ENCODE measurements at places on chromosomes 5 and 9.

GRCh38 chr5:42090162-42090561 lies 165.1 kb downstream of the FBXO4 start:
- no peak for DNase-seq

- DNase-seq = no peak
Measured at GRCh38 chr5:95241161-95241560, 43.7 kb downstream of the MCTP1 start.

GRCh38 chr5:102545175-102545574 lies 46.4 kb upstream of the SLCO6A1 start:
- no peak for DNase-seq

DNA sequence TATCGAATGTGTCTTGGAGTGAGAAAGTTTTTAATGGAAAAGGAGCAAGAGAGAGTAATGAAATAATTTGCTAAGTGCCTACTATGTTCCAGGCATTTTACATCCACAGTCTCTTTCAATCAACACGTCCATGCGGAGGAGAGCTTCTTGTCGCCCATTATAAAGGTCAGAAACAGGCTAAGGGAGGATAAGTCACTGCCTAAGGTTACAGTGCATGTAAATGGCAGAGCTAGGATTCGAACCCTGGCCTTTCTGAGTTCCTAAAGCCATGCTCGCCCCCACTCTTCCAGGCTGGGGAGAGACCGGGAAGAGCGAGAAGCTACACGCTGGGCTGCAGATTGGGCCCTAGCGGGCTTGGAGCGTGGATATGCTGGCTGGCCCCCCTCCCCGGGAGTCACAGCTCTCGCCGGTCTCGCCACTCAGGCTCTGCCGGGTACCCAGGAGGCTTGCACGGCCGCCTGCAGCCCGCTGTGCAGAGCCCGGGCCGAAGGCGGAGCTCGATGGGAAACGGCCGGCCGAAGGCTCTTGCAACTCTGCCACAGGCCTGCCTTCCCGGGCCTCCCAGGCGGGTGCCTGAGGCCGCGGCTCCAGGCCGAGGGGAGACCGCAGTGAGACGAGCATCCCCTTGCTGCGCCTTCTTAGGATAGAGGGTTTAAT lies 775 bp upstream of the LHX2 start:
- DNase-seq = no peak

DNA sequence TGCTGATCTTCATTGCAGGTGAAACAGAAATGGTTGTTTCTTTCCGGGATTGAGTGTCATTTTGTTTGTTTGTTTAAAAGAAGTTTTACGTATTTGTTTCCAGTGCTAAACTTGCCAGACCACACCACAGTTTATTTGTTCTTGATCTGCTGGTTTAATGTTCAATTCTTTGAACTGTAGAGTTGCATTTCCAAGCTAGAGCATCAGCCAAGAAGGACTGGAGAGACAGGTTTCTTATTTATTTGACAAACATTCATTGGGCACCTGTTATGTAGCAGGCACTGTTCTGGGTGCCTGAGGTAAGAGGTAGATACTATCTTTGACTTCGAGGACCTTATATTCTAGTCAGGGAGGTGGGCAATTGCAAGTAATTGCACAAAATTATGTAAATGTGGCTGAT lies 45.0 kb downstream of the MCCC2 start:
- no peak for DNase-seq

- no peak for DNase-seq
Measured at GRCh38 chr9:33192493-33193255, 25.5 kb upstream of the B4GALT1 start.

DNA sequence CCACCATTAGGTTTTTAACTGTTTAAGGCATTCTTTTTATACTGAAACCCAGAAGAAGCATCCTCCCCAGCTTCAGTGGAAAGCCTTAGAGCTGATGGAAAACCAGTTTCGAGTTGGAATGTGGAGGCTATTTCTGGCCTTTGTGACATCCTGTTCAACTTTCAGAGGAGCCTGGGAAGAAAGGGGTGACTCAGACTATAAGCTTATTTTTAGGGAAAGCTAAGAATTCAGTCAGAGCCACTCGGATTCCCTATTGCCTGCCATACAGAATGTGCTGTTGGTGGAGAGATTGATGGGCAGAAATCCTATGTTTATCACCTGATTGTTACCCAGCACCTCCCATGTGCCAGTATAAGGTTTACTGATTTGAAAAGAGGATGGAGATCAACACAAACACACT lies 19.8 kb downstream of the PALM2AKAP2 start:
- no peak for DNase-seq

DNA sequence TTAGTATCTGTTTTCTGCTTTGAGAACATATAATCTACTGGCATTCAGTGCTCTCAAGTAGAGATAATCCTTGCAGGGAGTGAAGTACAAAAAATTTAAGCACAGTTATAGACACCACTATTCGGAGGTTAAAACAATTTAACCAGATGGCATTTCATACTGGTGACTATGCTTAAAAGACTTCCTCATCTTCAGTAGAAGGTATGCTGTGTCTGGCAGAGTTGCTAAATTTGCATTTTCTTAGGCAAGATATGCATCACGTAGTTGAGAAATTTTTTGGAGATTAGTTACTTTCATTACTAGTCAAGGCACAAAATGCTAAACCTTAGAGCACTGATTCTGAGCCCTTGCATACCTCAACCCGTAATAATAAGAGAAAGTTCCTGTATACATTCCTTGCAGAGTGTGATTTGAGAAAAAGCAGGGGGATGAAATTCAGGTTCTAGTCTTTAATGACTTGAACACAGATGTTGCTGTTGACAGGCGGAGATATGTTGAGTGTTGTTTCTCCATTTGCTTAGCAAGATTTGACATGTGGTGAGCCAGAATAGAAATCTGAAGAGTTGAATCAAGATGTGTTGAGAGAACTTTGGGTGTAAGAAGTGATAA lies 70.8 kb upstream of the STARD4 start:
- no peak for DNase-seq

DNA sequence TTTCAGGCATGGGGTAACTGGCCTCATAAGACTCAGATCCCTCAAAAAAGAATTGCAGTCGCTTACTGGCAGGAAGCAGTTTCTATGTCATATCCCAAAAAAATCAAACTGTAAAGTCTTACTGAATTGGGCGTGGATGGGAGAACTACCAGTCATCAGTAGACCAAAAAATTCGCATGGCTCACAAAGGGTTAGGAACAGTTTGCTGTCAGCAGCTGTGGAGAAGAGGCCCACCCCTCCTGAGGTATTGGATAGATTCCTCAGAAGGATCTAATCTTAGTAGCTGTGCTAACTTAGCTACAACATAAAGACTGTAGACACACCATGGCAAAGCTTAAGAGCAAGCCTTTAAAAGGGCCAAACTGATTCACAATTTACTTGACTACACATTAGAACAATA lies 478.3 kb upstream of the FTMT start:
- no peak for DNase-seq

DNA sequence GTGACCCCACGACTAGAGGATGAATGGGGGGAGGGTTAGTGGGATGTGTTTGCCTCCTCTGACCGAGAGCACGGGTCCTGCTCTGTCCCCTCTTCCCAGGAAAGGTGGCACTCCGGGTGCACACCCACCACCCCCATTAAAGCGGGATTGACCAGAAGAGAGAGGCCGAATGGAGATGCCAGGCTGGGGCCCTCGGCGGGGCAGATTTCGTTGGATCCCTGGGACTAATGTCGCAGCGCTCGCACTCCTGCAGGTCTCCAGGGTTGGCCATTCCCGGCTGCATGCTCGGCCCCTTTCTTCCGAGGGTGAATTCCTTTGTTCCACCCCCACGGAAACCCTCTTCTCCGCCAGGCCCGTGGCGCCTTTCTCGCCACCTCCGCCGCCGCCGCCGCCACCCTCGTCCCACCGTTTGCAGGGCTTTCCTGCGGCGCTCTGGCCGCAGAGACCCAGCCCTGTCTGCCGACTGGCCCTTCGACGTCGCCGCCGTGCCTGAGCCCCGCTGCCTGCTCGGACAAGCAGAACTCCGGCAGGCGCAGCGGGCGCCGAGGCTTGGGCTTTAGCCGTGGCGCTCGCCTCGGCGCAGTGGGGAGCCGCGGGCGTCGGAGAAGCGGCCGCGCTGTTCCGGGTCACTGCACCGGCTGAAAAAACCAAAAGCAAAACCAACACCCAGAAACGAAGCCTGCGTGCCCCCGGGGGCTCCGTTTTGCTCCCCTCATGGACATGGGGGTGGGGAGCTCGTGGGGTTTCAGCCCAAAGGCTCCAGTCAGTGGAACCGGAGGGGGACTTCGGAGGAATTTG lies 11.8 kb downstream of the LMX1B start:
- peak; percentile 64 for DNase-seq

DNA sequence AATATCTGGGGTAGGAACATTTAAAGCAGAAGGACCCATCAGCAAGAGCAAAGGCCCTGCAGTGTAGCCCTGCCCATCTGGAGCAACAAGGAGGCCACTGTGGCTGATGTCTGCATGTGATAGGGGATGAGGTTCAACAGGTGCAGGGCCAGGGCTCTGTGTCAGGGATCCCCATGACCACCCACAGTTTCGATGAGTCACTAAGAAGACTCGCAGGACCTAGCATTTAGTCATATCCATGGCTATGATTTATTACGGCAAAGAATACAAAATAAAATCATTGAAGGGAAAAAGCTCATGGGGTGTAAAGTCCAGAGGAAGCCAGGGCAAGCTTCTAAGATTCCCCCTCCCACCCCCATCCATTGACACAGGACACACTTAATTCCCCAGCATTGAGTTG lies 188.6 kb downstream of the ADGRV1 start:
- no peak for DNase-seq

GRCh38 chr9:34405719-34406118 lies 29.0 kb upstream of the MYORG start:
- no peak for DNase-seq

- peak; percentile 72 for DNase-seq
Measured at GRCh38 chr9:32431940-32432555, 47.6 kb downstream of the ACO1 start.

GRCh38 chr9:21789541-21790037 lies 12.8 kb upstream of the MTAP start:
- peak; percentile 88 for DNase-seq

- peak; percentile 82 for DNase-seq
Measured at GRCh38 chr5:170603578-170604565, 100.1 kb downstream of the KCNIP1 start.

Data from activated CD4-positive, alpha-beta T cell treated with anti-CD3 and anti-CD28 coated beads, Interleukin-2, amount 10 ng/mL, durations not matched to agents 24 days and 14 days (primary cell).